IMR-90 (cell line): ENCODE measurements at places on chromosomes 7 and 10.

GRCh38 chr7:50095634-50096033, 2.6 kb upstream of the ZPBP start:
- H3K36me3 ChIP-seq: no peaks in the 10 kb centered on the region
- no peak overlapping the region for H3K27ac ChIP-seq
- no peak overlapping the region for H3K4me3 ChIP-seq
- H3K27me3 ChIP-seq: no peaks in the 10 kb centered on the region

DNA sequence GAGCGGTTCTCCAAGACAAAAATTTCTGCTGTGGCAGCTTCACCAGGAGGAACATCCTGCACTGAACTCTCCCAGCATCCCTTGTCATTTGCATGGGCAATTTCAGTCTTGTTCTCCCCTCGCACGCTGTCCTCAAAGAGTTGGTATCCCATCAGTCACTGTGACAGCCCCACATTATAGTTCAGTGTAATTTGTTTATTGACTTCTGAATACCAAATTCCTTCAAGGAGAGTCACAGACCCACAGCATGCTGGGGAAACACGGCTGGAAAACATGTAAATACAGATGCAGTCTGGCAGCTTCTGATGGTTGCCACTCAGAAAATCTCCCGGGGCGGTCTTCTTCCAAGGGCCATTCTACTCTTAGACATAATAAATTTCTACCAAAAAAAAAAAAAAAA, 151.0 kb upstream of the NEBL start:
- H3K27ac ChIP-seq: no peak overlapping the region
- no peak overlapping the region for H3K4me3 ChIP-seq
- no peaks in the 10 kb centered on the region for H3K4me1 ChIP-seq
- H3K27me3 ChIP-seq: no peaks in the 10 kb centered on the region

- H3K27ac ChIP-seq: no peak overlapping the region
- no peaks in the 10 kb centered on the region for H3K4me1 ChIP-seq
- no peaks in the 10 kb centered on the region for H3K36me3 ChIP-seq
- no peak for DNase-seq
Observed at GRCh38 chr10:131277969-131278368, 33.6 kb downstream of the TCERG1L start.

GRCh38 chr10:33142295-33142694, 184.3 kb upstream of the ITGB1 start:
- H3K36me3 ChIP-seq: no peaks in the 10 kb centered on the region
- peaks cover 13% of the 10 kb centered on the region for H3K4me1 ChIP-seq
- H3K27ac ChIP-seq: peak overlapping the region; percentile 13; the same call in 1 of the 2 replicates
- H3K27me3 ChIP-seq: no peaks in the 10 kb centered on the region

- H3K27me3 ChIP-seq: no peaks in the 10 kb centered on the region
- H3K4me1 ChIP-seq: peaks cover 38% of the 10 kb centered on the region
- H3K4me3 ChIP-seq: no peak overlapping the region
- no peak for DNase-seq
- H3K27ac ChIP-seq: no peak overlapping the region
Observed at GRCh38 chr7:55104712-55105433, 86.1 kb downstream of the EGFR start.

- no peaks in the 10 kb centered on the region for H3K36me3 ChIP-seq
- H3K4me1 ChIP-seq: peaks cover 9% of the 10 kb centered on the region
- peak; percentile 35 for DNase-seq
- no peak overlapping the region for H3K4me3 ChIP-seq
Observed at GRCh38 chr10:92822964-92823363, 25.4 kb upstream of the EXOC6 start.
